ENCODE measurements at places on chromosomes 3 and 15.
A peak's percentile ranks its signal among the peaks of the same experiment; 100 is the strongest.

- DNase-seq, result no peak
Measured at GRCh38 chr3:43255662-43256061, 30.7 kb upstream of the SNRK start.

DNA sequence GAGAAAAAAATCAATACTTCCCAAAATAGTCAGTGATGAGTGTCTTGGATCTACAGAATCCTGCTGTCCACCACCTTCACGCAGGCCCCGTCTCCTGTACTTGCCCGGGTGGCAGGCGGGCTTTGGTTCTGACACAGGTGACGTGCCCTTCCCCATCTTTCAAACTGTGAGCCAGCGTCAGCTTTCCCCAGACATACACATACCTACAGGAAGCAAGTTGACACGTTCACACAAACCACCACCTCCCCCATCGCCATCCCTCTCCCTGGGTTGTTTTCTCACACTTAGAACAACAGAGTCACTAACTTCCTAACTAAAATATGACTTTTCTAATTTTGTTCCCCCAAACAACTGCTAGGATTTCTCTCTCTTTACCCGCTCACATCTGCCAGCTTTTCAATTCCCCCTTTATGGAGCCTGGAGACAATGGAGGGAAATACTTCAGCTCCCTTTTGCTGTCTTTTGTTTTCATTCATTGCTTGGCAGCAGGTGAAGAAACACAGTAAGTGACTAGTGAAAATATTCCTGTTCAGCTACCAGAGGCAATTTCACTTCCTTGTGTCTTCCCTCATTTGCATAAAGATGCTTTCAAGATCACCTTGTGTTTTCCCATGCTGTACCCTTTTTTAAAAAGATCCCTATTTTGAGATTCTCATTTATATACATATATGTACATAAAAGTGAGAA, 248.3 kb downstream of the SLCO3A1 start:
- no peak for DNase-seq

DNA sequence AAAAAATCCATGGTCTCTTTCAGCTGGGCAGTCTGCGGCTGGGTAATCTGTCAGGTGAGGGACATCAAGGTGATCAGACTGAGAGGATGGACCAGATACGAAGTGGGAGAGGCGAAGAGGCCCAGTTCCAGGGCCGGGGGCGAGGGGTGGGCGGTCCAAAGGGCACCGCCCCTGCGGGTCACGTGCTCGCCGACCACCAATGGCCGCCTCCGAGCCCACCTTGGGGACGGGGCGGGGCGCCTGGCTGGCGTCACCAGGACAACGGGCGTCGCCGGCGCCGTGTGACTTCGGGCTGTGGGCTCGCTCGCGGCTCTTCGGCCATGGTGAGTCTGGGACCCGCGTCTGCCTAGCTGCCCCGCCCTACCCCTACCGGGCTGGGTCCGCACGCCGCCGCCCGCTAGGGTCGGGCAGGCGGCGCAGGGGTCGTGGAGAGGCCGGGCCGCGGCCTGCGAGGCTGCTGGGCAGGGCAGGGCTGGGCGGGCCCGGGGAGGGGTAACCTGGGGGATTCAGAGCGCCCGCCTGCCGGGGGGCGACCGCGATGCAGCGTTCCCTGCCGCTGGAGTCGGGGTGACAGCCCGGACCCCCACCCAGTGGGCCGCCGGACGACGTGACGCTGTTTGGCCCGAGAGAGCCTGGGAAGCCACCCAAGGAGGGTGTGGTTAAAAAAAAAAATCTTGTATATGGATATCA, at the start of gene FBXL2:
Gene FBXL2, plus strand, starts transcription at position 250 of the 690 bp plus-strand sequence. Its CDS starts 71 bp downstream, at position 321.
- DNase-seq, result peak; percentile 88

- DNase-seq, result no peak
Measured at GRCh38 chr15:94965593-94965992, 734.2 kb downstream of the MCTP2 start.

- no peak for DNase-seq
Measured at GRCh38 chr15:80815106-80815505, 35.9 kb downstream of the CEMIP start.

GRCh38 chr15:73677146-73677607, 7.0 kb upstream of the CD276 start:
- DNase-seq, result no peak

- no peak for DNase-seq
Measured at GRCh38 chr15:92848852-92849598, 51.1 kb upstream of the CHD2 start.

DNA sequence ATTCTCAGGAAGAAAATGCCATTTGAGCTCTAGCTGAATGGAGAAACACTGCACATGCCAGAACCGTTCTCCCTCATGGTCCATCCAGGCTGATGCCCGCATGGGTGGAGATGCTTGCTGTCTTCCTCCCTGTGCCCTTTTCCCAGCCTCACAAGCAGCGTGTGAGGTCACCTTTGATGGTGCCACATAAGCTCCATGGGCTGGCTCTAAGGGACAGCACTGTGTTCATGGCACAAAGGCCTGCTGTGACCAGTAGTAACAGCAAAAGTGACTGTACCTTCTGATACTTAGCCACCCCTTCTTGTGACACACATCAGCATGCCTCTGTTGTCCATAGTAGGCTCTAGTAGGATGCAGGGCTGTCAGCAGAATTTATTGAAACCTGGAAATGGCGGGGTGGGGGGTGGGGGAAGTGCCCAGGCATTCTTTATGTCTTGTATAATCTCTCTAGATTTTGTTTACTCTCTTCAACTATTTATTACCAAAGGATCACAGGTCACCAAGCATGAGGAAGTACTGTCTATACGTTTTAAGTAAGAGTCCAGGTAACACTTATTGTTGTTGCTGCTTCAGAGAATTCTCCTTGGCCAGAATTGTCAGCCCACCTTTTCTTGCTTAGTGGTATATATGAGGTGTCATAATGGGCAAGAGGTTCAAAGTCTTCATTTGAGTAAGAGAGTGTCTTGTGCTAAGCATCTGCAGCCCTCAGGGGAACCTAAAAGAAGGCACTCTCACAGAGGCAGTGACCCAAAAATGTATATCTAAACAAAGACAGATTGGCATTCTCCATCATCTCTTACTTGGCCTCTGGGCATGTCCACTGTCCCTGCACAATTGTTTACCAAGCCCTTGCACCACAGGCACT, 56.5 kb downstream of the RAB7A start:
- no peak for DNase-seq

- no peak for DNase-seq
Measured at GRCh38 chr15:31294067-31294466, 32.6 kb upstream of the KLF13 start.

GRCh38 chr3:130081351-130081881, at the start of gene ALG1L2:
TSS of gene ALG1L2 (plus strand) at chr3:130081831. CDS start at chr3:130082017, 186 bp downstream.
- DNase-seq, result no peak

DNA sequence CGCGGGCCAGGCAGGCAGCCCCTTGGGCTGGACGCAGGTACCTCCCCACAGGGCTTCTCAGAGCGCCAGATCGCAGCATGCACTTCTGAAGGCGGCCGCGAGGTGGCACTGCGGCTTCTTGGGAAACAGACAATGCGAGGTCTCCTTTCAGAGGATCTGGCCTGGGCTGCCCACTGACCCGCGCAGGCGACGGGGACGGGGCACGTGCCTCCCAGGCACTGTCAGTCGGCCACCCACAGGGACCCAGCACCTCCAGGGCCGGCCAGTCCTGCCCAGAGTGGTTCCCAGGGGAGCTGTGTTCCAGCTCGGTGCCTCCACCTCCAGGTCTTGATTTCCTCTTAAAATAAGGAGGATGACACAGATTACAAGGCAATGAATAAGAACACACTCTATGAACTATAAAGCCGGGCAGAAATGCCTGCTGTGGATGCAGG, 24.4 kb upstream of the TXNRD3 start:
- DNase-seq, result peak; percentile 81

- DNase-seq, result no peak
Measured at GRCh38 chr15:97976766-97977503, 16.4 kb downstream of the ARRDC4 start.

- DNase-seq, result no peak
Measured at GRCh38 chr3:138429665-138430064, 4.8 kb upstream of the ESYT3 start.

GRCh38 chr15:76215634-76216033, 95.6 kb downstream of the ETFA start:
- no peak for DNase-seq

DNA sequence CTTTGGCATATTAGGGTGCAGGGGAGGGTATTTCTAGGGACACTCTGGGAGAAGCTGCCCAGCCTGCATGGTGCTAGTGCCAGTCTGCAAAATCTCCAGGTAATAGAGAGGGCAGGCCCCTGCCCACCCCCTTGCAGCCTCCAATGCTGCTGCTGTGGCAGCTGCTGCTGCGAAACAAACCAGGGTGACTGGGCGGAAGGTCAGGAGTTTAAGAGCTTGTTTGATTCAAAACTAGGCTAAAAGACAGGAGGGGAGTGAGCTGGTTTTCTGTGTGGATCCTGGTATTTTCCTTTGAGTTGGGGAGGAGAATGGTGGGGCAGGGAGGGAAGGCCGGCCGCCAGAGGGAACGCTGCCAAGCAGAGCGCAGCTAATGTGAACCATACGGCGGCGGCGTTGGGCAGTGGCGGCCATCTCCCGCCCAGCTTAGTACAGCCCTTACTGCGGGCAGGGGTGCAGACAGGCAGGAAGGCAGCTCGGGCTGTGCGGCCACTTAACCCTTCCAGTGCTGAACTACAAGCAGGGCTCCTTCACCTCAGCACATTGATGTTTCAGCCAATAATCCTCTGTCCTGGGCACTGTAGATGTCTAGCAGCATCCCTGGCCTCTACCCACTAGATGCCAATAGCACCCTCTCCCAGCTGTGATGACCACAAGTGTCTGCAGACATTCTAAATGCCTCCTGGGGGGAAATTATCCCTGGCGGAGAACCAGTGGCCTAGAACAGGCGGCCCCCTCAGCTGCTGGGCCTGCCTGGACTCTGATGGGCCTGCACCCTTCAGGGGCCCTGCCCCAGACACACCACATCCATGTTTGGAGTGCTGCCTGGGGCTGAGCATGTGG, 125.7 kb downstream of the EEFSEC start:
- peak; percentile 71 for DNase-seq

DNA sequence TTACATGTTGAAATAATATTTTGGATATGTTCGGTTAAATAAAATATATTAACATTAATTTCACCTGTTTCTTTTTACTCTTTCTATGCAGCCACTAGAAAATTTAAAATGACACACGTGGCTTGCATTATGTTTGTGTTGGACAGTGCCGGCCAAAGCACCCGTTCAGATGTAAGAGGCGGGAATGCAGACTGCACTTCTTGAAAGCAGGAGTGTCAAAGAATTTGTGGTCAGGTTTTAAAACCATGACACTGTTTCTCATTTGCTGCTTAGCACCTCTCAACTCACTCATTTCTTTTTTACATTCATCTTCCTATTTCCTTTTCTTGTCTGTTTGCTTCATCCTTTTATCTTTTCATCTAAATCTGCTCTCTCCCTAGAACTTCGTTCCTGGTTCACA, 35.3 kb upstream of the MINAR1 start:
- no peak for DNase-seq

DNA sequence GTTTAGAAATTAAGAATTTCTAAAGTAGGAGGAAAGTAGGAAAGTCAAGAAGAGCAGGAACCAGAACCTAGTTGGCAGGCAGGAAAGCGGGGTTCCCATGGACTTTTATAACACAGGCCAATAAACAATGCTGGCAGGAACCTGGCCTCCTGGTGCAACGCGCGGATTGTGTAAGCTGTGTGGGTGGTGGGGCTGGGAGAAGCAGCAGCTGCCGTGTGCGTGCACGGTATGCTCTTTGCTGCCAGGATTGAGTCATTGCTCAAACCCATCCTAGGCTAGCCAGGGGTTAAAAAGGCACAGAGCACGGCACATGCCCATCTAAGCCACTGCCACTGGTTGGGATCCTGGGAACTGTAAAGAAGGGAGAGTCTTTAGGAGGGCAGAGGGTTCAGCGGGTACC, 209.9 kb upstream of the RGMA start:
- DNase-seq, result no peak

- DNase-seq, result no peak
Measured at GRCh38 chr3:152225201-152225600, 43.5 kb upstream of the MBNL1 start.

DNA sequence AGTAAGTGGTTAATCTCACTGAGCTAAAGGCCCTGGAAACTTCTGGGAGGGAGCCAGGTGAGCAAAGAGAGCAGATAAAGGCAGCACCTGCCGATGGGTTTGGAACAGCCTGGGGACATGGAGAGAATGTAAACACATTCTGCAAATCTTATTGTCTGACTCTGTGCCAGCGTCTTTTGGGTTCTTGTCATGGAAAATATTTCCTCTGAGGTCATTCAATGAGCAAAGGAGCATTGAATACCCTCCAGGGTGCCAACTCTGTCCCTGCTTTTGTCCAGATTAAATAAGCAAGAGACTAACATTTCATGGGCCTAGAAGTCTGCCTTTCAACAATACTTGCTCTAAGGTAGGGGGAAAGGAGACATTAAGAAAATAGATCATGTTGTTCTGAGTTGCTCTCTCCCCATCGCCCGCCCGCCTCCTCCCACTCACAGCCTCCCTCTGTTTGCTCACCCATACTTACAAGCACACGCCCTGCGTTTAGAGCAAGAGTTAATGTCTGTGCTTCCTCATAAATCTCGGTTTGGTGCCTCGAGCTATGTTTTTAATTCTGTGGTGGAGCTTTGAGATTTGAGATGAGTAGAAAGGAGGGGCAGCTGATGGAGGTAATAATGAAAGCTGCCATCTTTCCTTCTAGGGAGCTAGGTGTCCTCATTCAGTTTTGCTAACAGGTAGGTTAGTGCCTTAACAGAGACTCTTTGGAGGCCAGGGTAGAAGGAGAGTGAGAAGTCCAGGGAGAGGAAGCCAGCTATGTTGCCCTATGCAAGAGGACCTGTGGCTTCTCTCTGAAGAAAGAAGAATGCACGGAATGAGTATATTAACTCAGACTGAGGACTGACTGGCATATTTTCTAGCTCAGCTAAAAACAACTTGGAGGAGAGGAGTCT, 132.9 kb downstream of the TPRG1 start:
- peak; percentile 26 for DNase-seq

DNA sequence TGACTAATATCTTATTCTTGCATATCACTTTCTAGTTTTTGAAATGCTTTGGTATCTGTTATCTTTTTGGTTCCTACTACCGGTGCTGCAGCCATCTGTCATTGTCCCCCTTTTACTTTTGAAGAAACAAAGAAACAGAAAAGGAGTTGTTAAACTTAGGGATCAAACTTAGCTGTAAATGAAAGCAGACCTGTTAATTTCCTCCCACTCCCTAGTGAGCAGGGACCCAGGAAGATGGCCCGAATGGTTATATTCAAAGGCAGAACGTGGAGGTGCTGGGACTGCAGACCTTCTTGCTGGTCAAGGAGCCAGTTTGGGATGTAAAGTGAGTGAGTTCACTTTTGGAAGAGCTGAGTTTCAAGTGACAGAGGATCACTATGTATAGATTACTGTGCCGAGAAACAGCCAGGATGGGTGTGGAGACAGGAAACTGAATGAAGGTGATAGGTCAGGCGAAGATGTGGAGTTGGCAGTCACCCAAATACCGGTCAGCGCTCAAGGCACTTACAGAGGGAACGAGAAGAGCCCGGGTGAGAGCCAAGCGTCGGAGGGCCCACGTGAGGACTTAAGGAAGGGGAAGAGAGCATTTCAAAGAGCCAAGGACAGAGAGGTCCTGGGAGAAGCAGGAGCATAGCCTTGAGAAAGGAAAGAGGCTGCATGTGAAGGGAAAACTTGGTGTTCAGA, 20.1 kb downstream of the KBTBD8 start:
- DNase-seq, result no peak
